ENCODE measurements at places on chromosomes 5 and 9. TPM values are rescaled to one million over a fixed set of nuclear protein-coding genes. Genes with fewer than 3 reads are reported as not detected.
A peak's percentile ranks its signal among the peaks of the same experiment; 100 is the strongest.

The SPATA31A3 gene
- not detected for total RNA-seq

DNA sequence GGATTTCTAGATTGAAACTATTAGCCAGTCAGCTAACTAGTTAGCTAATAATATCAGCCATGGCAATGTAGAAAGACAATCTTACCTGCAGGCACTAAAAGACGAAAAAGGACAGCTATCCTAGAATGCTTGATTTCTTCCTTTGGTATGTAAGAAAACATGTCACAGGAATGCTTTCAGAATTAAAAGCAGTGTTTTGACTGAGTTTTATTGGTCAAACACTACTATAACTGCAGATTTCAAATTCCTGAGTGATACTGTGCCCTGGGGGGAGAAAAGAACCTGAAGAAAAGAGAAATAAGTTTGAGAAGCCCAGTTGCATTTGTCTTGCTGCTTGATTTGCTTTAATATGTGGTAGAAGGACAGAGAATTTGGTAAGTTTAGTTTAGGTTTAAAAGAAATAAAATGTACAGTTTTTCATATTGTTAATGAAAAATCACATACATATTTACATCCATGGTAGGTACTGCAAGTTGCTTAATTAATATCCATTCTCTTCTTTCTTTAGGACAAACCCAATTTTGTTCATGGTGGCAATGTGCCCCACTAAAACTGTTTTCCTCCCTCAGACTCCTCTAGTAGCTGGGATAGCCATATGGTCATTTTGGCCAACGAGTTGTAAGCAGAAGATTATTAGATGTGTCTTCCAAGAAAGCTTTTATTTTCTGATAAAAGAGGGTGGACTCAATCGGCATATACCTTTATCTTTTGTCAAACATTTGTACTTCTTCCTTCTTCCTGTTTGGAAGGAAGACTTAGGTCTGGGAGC is 4.3 kb upstream of the FAM169A start:
- H3K36me3 ChIP-seq: no peaks in the 10 kb centered on the region
- no peaks in the 10 kb centered on the region for H3K27me3 ChIP-seq
- no peak for DNase-seq
- H3K27ac ChIP-seq: no peak overlapping the region
- H3K4me1 ChIP-seq: no peaks in the 10 kb centered on the region

The ANKRD31 gene
- 0.38 TPM for total RNA-seq

DNA sequence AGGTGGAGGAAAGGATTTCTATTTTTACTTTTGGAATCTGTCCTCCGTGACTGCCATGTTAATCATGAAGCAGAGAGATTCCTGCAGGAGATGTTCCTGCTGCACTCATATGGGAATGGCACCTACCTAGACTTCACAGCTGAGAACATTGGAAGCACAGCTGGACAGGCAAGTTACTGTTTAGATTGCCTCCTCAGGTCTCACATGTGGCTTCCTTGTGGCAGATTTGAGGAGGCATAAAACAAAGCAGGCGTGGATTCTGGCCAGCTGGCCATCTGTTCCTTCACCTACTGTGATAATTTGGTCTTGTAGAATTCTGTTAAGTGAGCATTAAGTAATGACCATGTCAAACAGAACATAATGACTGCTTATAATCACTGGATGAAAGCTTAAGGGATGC is 193.4 kb downstream of the EDIL3 start:
- no peaks in the 10 kb centered on the region for H3K27me3 ChIP-seq
- H3K36me3 ChIP-seq: no peaks in the 10 kb centered on the region
- no peak overlapping the region for H3K27ac ChIP-seq
- no peaks in the 10 kb centered on the region for H3K4me1 ChIP-seq

DNA sequence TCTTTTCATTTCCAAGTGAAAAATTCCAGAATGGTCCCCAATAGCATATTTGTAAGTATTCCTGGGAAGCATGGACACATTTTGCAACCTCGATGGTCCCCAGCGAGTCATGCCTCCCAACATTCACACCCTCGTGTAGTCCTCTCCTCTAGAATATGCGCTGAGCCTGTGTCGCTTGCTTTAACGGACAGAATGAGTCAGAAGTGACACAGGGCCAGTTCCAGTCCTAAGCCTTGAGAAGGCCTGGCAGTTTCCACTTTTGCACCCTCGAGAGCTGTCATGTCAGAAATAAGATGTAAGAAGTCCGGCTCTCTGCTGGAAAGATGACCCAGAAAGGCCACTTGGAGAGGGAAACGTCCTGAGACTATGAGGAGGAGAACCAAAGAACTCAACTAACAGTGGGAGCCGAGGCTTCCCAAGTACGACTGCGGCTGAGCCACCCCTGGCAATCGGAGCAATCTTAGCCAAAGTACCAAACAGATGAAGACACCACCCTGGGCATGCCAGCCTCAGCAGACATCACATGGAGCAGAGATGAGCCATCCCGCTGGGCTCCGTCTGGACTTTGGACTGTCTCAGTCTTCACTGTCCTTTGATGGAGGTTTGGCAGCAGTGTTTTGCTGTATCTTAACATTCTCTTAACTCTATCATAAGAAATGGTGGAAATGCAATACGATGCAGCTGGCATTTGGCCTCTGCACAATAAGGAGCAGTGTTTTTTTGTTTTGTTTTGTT is 42.6 kb upstream of the GFPT2 start:
- H3K36me3 ChIP-seq: no peaks in the 10 kb centered on the region
- no peaks in the 10 kb centered on the region for H3K27me3 ChIP-seq
- no peak for DNase-seq
- no peak overlapping the region for H3K27ac ChIP-seq
- H3K4me3 ChIP-seq: no peak overlapping the region

GRCh38 chr5:3075309-3075708 is 323.8 kb upstream of the IRX2 start:
- no peak overlapping the region for H3K27ac ChIP-seq
- no peaks in the 10 kb centered on the region for H3K4me1 ChIP-seq
- no peaks in the 10 kb centered on the region for H3K36me3 ChIP-seq
- H3K4me3 ChIP-seq: no peak overlapping the region
- no peaks in the 10 kb centered on the region for H3K27me3 ChIP-seq

The MCCC2 gene
- 61.0 TPM for total RNA-seq

The PRR16 gene
- 3.6 TPM for total RNA-seq

The BTNL9 gene
- 11.9 TPM for total RNA-seq

GRCh38 chr5:127367946-127368465 is 77.4 kb downstream of the MEGF10 start:
- no peaks in the 10 kb centered on the region for H3K4me1 ChIP-seq
- H3K36me3 ChIP-seq: no peaks in the 10 kb centered on the region
- H3K4me3 ChIP-seq: no peak overlapping the region
- no peaks in the 10 kb centered on the region for H3K27me3 ChIP-seq
- no peak for DNase-seq
- no peak overlapping the region for H3K27ac ChIP-seq

The FIBCD1 gene
- 0.25 TPM for total RNA-seq

DNA sequence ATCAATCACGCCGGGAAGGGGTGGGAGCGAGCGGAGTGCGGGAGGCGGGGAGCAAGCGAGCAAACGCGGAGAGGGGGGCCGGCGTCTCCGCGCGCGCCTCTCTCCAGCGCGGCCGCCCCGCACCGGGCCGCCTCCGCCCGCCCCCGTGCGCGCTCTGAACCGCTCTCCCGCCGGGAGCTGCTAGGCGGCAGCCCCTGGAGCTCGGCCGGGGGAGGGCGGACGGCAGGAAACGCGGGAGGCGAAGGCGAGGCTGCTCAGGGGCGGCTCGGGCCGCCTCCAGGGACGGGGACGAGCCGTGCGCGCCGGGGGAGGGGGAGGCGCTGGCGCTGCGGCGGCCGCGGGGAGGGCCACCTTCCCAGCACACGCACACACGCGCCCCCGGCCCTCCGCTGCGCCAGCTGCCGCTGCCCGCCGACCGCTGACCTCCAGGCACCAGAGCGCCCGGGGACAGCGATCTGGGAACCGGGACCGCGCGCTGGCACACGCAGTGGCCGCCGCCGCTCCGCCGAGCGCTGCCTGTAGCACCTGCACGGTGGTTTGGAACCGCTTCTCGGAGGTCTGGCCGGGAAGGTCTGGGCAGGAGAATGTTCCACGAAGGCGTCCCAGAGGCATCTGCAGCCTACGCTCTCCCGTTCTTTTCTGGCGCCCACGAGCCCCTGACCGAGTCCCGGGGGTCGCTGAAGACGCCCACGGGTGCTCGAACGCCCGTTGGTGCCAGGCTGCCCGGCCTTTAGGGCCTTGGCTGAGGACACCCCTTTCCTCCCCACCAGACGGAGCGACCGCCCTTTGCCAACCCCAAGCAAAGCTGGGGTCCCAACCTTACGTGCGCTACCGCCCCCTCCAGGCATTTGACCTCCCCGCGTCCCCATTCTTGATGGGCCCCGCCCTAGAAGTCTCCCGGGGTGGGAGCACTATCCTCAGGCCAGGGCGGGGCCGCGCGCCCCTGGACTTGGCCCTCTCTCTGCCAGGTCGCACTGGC is at the start of gene GABBR2:
TSS of gene GABBR2 (minus strand) at position 3 of the 979 bp plus-strand sequence. CDS start 198 bp downstream, outside the sequence.
- no peak within 1 kb of the TSS for H3K27ac ChIP-seq
- peak; percentile 42 for DNase-seq
- no peak within 1 kb of the TSS for H3K4me3 ChIP-seq
- H3K4me1 ChIP-seq: no peaks in the 10 kb centered on the region
- H3K27me3 ChIP-seq: peaks cover 17% of the 10 kb centered on the region

DNA sequence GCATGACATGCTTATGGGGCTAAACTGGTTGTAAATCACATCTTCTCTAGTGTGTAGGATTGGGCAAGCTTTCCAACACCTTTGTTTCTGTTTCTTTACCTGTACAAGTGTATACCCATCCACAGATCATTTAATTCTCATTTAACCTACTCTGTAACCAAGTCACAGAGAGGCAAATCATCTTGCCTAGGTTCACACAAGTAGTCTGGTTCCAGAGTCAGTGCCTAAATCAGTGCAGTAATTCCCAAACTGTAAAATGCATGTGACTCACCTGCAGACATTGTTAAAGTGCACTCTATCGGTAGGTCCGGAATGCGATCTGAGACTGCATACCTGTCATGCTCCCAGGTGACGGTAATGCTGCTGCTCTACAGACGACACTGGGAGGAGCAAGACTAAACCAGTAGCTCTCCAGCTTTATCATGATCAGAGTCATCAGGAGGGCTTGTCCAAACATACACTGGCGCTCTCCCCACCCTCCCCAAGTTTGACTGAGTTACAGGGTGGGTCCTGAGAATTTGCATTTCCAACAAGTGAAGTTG is 107.9 kb upstream of the FREM1 start:
- peaks cover 3% of the 10 kb centered on the region for H3K4me1 ChIP-seq
- DNase-seq: no peak
- no peaks in the 10 kb centered on the region for H3K36me3 ChIP-seq
- H3K4me3 ChIP-seq: no peak overlapping the region

The DNAJC21 gene
- total RNA-seq: 45.0 TPM

GRCh38 chr9:4010309-4010708 is 289.6 kb downstream of the GLIS3 start:
- H3K27ac ChIP-seq: no peak overlapping the region
- H3K27me3 ChIP-seq: no peaks in the 10 kb centered on the region
- H3K36me3 ChIP-seq: no peaks in the 10 kb centered on the region
- no peak overlapping the region for H3K4me3 ChIP-seq
- no peaks in the 10 kb centered on the region for H3K4me1 ChIP-seq
